Activated T-helper 1 cell treated with Interleukin-2 at 50 U/mL for 16 hours (primary cell): ENCODE measurements at places on chromosomes 11 and 22.

GRCh38 chr11:116543099-116543498 lies 229.7 kb downstream of the BUD13 start:
- no peak for DNase-seq

DNA sequence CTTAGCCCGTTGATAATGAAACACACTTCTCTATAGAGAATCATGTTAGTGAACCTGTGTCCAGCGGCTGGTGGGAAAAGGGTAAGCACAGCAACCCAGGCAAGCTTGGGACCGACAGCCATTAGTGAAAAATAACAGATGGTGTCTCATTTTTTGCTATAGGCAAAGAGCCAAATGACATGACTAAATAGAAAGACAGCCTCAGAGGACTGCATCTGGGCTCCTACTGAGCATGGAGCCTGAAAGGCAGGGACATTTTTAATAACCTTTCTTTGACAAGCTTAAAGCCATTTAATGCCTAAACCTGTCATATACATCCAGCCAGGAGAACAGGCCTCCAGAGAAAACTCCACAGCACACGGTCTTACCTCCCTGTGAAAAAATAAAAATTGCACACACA lies 67.0 kb downstream of the FANCF start:
- DNase-seq = no peak

DNA sequence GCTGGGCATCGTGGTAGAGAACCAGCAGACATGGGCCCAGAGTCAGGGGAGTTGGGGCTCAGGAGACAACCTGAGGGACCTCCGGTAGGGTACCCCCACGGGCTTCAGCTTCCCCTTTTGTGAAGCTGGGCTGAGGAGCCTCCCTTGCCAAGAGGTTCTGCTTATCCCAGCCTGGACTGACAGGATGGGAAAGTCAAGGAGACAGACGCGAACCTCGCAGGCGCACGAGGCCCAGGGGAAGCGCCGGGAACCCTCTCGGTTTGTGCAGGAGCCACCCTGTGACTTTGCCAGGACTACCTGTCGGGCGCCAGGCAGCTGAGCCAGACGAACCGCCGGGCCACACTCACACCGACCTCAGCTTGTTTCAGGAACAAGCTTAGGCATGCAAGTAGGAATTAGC lies 566.1 kb downstream of the BRD1 start:
- no peak for DNase-seq

- DNase-seq = no peak
Observed at GRCh38 chr11:117992620-117993019, 6.4 kb downstream of the IL10RA start.

DNA sequence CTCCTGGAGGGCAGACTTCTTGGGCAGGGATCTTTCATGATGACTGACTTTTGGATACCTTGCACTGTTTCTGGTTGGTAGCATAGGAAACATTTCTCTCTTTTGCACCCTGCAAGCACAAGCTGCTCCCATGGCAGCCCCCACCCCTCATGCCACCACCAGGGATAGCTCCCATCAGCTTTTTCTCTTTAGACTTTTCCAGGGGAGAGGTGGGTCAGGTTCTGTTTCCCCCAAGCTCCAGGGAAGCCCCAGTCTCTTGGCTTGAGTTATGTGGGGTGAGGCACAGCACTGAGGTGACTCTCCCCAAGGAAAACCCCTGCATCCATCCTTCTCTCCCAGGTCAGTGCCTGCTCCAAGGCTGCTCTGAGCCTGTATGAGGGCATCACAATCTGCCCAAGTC lies 22.5 kb downstream of the LRRC32 start:
- no peak for DNase-seq

DNA sequence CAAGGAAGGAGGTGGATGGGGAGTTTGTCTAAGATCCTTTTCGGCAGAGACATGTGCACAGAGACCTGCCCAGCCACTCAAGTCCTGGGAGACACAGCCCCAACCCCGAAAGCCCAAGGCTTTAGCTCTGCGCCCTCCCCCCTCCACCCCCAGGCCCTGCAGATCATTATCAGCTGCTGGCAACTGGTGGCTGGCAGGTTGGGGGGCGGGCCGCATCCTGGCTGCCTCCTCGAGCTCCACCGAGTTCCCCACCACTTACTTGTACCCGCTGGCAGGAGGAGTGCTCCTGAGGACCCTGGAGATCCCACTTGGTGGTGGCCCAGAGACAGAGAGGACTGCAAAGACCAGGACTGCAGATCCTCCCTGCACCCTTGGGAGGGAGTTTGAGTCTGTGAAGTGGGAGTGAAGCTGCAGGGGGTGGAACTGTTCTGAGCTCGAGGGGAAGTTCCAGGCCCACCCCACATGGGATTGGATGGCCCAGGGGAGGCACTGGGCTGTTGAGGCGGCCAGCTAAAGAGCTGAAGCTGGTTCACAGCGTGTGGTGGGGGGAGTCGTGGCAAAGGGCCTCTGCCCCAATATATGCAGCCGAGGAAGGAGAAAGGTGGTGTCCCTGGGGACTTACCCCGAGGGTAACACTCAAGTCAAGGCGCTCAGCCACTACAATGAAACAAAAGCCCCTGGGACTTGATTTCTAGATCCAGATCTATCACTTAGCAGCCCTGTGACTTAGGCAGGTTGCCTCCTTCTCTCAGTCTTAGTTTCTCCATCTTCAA lies 19.9 kb upstream of the CCDC86 start:
- DNase-seq = no peak

- peak; percentile 50 for DNase-seq
Observed at GRCh38 chr22:39148727-39149535, 3.5 kb downstream of the CBX7 start.

GRCh38 chr11:1131033-1131911 lies 26.5 kb upstream of the MUC5AC start:
- no peak for DNase-seq

DNA sequence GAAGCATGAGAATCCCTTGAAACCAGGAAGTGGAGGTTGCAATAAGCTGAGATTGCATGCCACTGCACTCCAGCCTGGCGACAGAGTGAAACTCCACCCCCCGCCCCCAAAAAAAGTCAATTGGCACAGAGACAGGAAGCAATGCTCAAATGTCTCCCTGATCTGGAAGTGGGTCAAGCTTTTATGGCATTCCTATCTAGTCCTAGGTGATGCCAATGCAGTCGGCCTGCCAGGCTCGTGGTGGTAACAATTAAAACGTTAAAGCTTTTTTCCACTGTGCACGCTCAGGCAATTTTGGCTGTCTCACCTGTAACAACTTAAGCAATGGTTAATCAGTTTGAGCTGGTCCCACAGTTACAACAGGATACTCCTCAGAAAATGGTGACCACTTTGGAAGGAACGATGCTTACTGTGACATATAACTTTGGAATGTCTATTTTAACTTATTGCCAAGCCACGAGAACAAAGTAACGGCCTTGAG lies 18.9 kb upstream of the PISD start:
- no peak for DNase-seq

DNA sequence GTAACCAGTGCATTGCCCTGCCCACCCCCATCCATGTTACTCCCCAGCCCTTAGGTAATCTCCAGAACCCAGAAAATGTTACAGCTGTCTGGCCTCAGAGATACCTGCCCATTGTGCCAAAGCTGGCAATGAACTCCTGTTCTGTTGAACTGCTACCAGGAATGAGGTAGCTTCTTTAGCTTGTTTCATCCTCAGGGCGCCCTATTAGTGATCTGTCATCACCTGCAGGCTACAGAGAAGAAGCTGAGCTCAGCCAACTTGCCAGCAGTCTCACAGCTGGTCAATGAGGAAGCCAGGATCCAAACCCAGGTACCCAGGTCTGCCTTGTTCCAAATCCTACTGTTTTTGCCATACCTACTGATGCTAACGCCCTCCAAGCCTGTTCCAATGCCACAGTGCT lies 88.7 kb downstream of the GALNT18 start:
- DNase-seq = no peak

DNA sequence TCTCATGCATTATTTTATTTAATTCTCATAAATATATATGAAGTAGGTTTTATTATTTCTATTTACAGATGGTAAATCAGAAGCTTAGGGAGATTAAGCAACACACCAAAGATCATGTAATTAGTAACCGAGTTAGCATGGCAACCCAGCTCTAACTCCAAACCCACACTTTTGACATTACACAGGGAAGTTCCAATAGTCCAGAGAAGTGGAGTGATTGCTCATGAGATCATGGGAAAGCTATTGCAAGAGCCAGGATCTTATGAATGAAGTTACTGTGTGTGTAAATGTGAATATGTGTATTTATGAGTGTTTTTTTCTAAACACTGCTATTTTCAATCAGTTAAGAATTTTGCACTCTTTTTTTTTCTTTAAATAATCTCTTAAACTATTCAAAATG lies 225.8 kb upstream of the KIRREL3 start:
- no peak for DNase-seq

DNA sequence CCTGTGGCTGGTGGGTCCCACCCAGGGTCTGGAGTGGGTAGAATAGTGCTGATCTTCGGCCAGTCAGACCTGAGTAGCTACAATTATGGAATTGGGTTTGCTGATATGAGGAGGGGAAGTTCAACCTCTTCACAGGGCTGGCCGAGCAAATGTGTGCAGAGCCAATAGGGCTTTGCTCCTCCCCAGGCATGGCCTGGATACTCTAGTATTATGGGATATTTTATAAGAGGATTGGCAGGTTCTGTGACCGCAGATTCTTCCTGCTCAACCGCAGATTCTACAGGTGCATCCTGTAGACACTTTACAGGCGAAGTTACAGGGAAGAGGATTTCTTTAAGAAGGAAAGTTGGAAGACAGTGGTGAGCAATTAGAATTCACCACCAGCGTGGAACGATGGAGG lies 44.3 kb downstream of the TBC1D22A start:
- no peak for DNase-seq

DNA sequence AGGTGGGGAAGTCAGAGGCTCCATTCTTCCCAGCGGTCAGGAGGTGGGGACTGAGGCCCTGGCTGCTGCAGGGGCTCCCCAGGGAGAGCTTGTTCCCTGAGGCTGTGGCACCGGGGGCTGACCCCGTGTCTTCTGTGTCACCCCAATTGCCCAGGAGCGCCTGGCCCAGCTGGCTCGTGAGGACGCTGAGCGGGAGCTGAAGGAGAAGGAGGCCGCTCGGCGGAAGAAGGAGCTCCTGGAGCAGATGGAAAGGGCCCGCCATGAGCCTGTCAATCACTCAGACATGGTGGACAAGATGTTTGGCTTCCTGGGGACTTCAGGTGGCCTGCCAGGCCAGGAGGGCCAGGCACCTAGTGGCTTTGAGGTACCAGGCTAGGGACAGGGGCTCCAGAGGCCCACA lies 53.2 kb downstream of the MYO7A start:
- DNase-seq = no peak

DNA sequence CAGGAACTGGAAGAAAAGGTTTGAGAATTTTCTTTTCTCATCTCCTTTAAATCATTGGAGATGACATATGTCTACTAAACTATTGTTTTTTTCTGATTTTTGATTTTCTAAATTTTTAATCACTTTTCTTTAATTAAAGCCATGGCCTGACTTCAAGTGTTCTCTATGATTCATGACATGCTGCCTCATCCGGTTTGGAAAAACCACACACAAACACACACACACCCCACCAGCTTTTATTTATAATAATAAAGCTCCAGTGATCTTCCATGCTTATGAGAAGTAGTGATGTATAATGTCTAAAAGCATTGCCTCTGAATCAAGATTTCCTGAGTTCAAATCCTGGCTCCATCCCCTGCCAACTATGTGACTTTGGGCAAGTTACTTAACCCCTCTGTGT lies 179.2 kb downstream of the SPON1 start:
- no peak for DNase-seq

GRCh38 chr22:46256358-46256958 lies 6.4 kb upstream of the CDPF1 start:
- no peak for DNase-seq
